ENCODE measurements at places on chromosomes 12 and 14.

- DNase-seq, result no peak
These were observed 137.8 kb upstream of the FRMD6 start for GRCh38 chr14:51513933-51514332.

- no peak for DNase-seq
These were observed 244.5 kb upstream of the LRFN5 start for GRCh38 chr14:41362139-41362538.

DNA sequence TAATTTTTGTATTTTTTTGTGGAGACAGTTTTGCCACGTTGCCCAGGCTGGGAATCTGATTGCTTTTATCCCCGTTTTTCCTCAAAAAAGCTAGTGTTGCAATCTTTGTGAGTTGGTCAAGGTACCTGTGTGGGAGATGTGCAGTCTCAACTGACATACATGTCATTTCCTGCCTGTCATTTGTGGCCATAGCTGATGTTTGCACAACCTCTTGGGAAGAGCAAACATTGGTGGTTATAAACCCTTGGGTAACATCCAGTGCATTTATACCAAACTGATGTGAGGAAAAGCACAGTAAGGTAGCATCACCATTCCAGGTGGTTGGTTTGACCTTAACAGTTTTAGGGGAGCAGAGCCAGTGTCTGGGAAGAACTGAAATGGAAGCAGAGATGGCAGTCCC lies 54.7 kb downstream of the ATG14 start:
- DNase-seq, result no peak

DNA sequence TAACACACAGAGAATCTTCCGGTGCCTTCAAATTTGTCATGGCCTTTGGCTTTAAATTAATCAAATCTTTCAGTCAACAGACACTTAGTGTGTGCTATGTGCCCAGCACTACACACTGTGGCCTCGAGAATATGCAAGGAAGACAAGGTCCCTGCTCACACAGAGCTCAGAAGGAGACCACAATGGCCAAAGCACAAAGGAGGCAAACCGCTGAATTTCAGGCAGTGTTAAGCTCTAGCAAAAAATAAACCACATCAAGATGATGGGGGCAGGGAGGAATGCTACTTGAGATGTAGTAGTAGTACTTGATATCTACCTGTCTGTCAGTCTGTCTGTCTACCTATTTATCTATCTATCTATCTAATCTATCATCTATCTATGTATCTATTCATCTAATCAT lies 227.9 kb downstream of the TMEM132D start:
- no peak for DNase-seq

- no peak for DNase-seq
These were observed 103.8 kb downstream of the DAD1 start for GRCh38 chr14:22485178-22485577.

DNA sequence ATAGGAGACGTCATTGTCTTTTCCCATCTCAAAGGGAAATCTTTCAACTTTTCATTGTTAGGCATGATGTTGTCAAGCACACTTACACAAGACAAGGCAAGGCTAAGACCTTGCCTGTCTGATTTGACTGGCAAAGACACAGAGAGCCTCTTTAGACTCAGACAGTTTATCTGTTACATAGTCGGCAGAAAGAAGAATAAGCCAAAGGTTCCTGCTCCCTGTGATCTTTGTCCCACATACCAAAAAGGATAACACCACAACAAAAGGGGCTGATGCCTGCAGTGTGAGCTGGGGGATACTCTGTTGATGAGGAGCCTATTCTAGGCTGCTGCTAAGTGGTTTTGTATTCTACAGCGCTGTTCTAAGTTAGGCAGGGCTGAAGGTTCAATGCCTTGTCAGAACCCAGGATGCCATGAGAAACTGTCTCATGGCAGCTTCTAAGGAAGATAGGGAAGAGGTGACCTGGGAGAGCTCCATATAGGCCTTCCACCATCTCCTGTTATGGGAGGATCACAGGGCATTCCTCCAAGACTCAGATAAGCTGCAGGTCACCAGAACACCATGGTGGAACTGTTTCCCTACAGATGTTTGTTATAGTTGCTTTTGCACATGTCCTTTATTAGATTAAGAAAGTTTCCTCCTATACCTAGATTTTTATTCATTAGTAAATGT lies 12.7 kb downstream of the ERC1 start:
- DNase-seq, result no peak

DNA sequence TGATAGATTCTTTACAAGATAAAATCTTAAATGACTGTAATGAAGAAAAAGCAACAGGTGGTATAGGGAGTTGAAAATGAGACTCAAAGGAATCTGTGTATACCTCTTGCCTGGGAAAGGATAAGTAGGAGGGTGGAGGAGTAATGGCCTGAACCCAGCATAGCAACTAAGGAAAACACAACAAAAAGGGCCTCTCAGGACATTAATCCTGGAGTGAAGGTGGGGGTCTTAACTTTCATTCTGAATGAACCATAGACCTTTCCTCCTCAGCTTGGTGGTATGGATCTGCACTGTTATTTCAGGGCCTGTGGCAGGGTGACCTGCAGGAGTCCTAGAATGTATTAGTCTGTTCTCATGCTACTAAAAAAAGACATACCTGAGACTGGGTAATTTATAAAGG lies 185.6 kb downstream of the AKAP6 start:
- DNase-seq, result no peak
